ENCODE measurements at places on chromosomes 12 and 14. TPM values are rescaled to one million over a fixed set of nuclear protein-coding genes. Genes with fewer than 3 reads are reported as not detected.

DDHD1 gene
- total RNA-seq: 5.5 TPM

ARHGAP9 gene
- 0.94 TPM for total RNA-seq

IL26 gene
- total RNA-seq: not detected

SALL2 gene
- 1.0 TPM for total RNA-seq

MAX gene
- total RNA-seq: 57.6 TPM

SOAT2 gene
- 0.40 TPM for total RNA-seq

ACOT6 gene
- total RNA-seq: not detected

SRRM4 gene
- total RNA-seq: not detected

EIF2S3B gene
- total RNA-seq: 0.29 TPM

CPNE6 gene
- total RNA-seq: 0.16 TPM

SERPINA12 gene
- not detected for total RNA-seq

GALNT4 gene
- 7.6 TPM for total RNA-seq

RPS29 gene
- 4,091 TPM for total RNA-seq

GNPNAT1 gene
- 55.9 TPM for total RNA-seq

DLGAP5 gene
- 31.4 TPM for total RNA-seq

KRT83 gene
- total RNA-seq: 7.2 TPM

FUT8 gene
- total RNA-seq: 12.3 TPM

FRS2 gene
- total RNA-seq: 11.5 TPM

DPPA3 gene
- total RNA-seq: not detected

SLC22A17 gene
- 6.6 TPM for total RNA-seq

LHX5 gene
- total RNA-seq: 0.07 TPM

CYP27B1 gene
- 1.7 TPM for total RNA-seq

SYCP3 gene
- not detected for total RNA-seq

CRADD gene
- 9.0 TPM for total RNA-seq

RAB5B gene
- total RNA-seq: 24.4 TPM
